ENCODE measurements at places on chromosomes 5 and 9.

DNA sequence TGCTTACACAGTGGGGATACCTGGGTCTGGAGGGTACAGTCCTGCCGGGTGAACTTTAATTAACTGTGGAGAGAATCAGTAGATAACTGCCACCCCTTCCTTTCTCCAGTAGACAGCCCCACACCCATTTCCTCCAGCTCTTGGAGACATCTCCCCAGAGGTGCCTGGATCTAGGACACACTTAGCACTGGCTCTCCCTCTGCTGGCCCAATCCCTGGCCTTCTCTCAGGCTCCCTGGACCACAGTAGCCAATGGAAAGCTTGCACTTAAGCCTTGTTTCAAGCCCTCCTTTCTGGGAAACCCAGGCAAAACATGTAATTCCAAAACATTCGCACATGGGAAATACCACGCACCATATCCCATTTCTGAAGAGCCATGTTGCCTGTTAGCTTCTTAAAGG is 169.2 kb upstream of the GAS1 start:
- DNase-seq: no peak

DNA sequence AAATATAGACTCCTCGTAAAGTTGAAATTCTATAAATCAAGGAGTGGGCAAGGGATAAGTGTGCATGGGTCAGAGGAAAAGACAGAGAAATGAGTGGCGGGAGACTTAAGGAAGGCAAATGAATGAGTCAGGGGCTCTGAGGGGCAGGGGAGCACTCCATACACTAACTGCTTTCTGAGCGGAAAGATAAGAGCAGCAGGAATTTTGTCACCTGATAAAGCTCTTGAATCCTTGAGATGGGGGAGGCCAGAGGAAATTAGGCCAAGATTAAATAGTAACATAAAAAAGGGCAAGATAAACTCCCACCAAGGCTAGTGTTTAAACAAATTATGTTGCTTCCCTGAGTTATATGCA is 191.0 kb upstream of the S1PR3 start:
- no peak for DNase-seq

DNA sequence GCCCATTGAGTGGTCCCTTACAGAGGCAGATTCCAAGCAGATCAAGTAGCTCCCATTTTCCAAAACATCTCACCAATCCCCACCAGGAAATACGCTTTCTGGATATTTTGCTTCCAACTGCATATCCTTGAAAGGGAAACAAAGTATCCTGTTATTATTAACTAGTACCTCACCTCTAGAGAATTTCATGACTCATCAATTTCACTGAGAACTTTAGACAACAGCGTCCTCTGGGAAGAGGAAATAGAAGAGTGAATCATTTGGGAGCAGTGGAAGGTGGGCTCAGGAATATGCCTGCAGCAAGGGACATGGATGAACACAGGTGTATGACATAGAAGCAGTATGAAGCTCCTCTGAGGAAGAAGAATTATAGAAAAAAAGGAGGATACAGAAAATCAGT is 186.7 kb downstream of the MARCHF11 start:
- no peak for DNase-seq

- DNase-seq: peak; percentile 78
Measured at GRCh38 chr5:142012186-142012785, 541 bp downstream of the GNPDA1 start.

DNA sequence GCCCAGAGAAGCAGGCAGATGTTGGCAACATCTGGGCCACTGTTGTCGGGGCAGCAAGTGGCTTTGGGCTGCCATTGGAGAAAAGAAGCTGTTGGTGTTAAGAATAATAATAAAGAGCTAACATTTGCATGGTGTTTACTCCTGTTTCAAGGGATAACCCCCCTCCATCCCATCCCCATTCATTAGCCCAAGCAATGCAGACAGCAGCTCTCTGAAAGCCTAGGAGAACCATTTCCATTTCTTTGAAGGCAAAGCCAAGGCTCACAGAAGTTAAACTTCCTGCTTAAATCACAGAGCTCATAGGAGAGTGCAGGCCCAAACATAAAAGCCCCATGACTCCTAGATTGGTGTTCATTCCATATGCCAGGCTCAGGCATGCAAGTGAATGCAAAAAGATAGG is 175.4 kb downstream of the ASTN2 start:
- no peak for DNase-seq

- no peak for DNase-seq
Measured at GRCh38 chr9:6564360-6564759, 81.2 kb downstream of the GLDC start.

GRCh38 chr5:67050125-67050524 is 146.5 kb downstream of the CD180 start:
- no peak for DNase-seq
